H7 (cell line): ENCODE measurements at places on chromosomes 6 and 20. TPM values are rescaled to one million over a fixed set of nuclear protein-coding genes. Genes with fewer than 3 reads are reported as not detected.
A peak's percentile ranks its signal among the peaks of the same experiment; 100 is the strongest.

The OVOL2 gene
- 3.3 and 7.8 TPM in 2 replicates for total RNA-seq

DNA sequence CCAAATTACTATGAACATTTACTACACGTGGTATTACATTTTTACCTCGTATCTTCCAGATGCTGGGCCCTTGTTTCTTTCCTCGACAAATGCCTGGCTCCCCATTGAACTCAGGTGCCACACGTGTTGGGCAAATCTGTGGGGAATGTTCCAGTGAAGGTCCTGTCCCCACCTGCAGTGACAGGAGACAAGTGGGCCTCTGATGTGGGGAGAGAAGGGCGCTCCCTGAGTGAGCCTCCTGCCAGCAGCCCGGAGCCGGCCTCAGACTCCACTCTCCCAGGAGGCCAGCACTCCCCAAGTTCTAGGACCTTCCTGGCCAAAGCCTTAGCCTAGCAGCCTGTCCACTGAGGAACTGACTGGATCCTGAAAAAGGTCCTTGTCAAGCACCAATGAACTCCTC, 21.7 kb upstream of the SCML4 start:
- DNase-seq = no peak

DNA sequence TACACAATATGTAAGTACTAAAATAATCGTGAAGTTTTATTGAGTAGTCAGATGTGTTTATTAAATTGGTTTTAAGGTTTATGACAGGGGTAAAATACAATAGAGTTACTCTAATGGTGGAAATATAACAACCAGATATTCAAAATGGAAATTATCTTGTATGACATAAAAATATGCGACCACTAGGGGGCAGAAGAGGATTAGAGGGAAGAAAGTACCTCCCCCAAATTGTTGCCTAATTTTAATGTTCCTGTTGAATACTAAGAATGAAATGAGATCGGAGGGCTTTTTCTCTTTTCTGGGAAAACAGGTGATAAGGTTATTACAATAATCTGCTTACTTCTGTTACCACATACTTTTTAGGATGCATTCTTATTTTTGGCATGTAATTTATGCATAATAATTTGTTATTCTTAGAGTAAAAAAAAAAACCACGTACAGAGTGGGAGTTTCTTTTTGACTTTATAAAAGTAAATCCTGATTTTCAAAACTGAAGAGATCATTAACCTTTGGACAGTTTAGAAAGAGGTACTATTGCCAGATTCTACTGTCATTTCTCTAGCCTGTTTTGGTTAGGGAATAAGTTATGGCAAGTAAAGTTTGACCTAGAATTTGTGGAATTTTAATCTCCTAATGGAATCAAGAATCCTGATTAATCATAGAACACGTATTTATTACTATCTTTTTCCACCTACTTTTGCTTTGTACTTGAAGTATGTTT, 159.2 kb downstream of the CD109 start:
- DNase-seq = peak; percentile 53

The AIF1 gene
- total RNA-seq = 0.48 and 1.4 TPM in 2 replicates

The GRM1 gene
- total RNA-seq = 0.14 and 0.48 TPM in 2 replicates

The ECT2L gene
- total RNA-seq = 0.03 TPM in 1 of 2 replicates, not detected in the other
